Activated naive CD4-positive, alpha-beta T cell (primary cell): ENCODE measurements at places on chromosomes 11 and 22.

DNA sequence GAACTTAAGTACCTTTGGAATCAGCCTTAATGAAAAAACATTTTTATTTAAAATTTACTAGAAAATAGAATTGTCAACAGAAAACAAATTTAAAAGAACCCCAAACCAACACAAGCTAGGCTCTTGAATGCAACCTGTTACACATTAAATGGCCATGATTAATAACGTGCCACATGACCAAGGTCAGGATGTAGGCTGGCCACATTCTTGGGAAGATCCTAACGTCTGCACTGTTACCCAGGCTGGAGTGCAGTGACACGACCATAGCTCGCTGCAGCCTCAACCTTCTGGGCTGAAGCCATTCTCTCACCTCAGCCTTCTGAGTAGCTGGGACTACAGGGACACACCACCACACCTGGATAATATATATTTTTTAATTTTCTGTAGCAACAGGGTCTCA is 126.4 kb upstream of the APOA1 start:
- DNase-seq, result no peak

GRCh38 chr11:19398273-19398672 is 157.5 kb upstream of the E2F8 start:
- no peak for DNase-seq

- no peak for DNase-seq
These were observed 172.8 kb downstream of the KCNA4 start for GRCh38 chr11:29844031-29844430.

GRCh38 chr11:72753341-72754148 is 1.3 kb upstream of the ARAP1 start:
- no peak for DNase-seq

GRCh38 chr11:65440831-65441499 is 18.4 kb downstream of the NEAT1 start:
- DNase-seq, result no peak

- no peak for DNase-seq
These were observed 1.9 kb upstream of the SSH3 start for GRCh38 chr11:67301313-67301921.

DNA sequence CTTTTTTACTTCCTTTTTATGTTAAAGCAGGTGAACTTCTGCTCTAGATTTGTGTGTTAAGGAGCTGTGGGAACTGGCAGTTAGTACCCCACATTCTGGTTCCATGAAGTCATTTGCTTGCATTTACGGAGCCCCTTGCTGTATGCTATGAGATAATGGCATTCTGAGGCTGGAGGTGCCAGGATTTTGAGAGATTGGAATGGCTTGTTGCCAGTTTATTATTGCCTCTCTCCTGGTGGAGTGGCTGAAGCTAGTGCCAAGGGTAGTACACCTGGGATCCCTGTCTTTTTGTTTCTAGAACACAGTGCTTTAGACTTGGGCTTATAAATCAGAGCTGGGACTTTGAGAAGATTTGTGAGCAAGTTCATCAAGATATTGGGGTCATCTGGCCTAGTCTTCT is 73.8 kb downstream of the STIM1 start:
- DNase-seq, result no peak

DNA sequence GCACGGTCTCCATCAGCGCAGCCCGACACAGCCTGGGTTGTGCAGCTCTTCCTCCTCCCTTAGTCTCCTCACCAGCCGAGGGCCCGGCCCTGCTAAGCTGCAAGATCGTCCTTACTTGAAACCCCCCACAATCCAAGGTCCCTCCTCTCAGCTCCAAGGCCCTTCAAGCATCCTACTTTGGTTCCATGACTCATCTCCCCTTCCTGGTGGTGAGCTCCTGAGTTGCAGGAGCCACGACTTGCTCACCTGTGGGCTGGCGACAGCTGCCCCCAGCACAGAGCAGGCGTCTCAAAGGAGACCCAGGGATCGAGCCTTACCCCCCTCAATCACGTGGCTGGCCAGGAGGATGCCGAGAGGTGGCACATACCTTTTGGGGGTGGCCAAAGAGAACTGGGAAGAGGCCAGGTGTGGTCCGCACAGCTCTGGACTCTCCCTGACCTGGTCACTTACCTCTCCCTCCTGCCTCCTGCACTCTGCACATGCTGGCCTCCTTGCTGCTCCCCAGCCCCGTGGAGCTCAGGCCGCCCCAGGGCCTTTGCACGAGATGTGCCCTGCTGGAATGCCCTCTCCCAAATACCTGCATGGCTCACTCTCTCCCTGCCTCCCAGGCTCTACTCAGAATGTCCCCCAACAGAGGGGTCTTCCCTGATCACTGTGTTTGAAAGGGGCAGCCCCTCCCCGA is 35.2 kb upstream of the FADD start:
- no peak for DNase-seq

GRCh38 chr11:92852946-92853345 is 116.5 kb upstream of the MTNR1B start:
- no peak for DNase-seq

GRCh38 chr11:534396-535209 is 773 bp downstream of the HRAS start:
- DNase-seq, result no peak

DNA sequence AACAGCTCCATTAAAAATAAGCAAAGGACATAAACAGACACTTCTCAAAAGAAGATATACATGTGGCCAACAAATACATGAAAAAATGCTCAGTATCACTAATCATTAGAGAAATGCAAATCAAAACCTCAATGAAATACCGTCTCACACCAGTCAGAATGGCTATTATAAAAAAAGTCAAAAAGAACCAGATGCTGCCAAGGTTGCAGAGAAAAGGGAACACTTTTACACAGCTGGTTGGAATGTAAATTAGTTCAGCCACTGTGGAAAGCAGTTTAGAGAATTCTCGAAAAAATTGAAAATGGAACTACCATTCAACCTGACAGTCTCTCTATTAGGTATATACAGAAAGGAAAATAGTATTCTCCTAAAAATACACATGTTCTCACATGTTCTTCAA is 102.4 kb upstream of the FIBIN start:
- no peak for DNase-seq

DNA sequence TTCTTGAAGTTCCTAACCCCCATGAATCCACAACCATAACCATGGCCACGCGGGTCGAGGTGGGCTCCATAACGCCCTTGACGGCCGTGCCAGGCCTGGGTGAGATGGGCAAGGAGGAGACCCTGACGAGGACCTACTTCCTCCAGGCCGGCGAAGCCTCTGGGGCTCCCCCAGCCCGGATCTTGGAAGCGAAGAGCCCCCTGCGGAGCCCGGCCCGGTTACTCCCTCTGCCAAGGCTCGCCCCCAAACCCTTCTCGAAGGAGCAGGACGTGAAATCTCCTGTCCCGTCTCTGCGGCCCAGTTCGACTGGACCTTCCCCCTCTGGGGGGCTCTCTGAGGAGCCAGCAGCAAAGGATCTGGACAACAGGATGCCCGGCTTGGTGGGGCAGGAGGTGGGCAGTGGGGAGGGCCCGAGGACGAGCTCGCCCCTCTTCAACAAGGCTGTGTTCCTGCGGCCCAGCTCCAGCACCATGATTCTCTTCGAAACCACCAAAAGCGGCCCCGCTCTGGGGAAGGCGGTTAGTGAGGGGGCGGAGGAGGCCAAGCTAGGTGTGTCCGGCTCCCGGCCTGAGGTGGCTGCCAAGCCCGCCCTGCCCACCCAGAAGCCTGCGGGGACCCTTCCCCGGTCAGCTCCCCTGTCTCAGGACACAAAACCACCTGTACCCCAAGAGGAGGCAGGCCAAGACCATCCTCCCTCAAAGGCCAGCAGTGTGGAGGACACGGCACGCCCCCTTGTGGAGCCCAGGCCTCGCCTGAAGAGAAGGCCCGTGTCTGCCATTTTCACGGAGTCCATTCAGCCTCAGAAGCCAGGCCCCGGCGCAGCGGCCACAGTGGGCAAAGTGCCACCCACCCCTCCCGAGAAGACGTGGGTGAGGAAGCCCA is 75.7 kb downstream of the KIAA1671 start:
- DNase-seq, result no peak

- no peak for DNase-seq
These were observed 16.2 kb downstream of the PAAF1 start for GRCh38 chr11:73893041-73893440.

DNA sequence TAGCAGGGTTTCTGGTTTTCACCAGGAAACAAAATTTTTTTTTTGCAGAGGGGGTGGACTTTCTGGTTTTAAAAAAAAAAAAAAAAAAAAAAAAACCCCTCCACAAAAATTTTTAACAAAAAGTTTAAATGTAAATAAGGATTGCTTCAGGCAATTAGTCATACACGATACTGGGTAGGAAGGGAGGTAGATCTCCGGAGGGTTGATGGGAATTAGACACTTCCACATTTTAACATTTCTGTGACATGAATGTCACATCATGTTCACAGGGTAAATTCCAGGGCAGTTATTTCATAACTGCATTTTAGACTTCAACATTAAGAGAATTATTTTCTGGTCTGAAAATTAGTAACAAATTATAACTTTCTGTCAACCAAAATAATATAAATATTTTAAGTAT is 15.9 kb downstream of the NUP98 start:
- DNase-seq, result no peak

- no peak for DNase-seq
These were observed 9.8 kb upstream of the POU2AF1 start for GRCh38 chr11:111388842-111389241.

DNA sequence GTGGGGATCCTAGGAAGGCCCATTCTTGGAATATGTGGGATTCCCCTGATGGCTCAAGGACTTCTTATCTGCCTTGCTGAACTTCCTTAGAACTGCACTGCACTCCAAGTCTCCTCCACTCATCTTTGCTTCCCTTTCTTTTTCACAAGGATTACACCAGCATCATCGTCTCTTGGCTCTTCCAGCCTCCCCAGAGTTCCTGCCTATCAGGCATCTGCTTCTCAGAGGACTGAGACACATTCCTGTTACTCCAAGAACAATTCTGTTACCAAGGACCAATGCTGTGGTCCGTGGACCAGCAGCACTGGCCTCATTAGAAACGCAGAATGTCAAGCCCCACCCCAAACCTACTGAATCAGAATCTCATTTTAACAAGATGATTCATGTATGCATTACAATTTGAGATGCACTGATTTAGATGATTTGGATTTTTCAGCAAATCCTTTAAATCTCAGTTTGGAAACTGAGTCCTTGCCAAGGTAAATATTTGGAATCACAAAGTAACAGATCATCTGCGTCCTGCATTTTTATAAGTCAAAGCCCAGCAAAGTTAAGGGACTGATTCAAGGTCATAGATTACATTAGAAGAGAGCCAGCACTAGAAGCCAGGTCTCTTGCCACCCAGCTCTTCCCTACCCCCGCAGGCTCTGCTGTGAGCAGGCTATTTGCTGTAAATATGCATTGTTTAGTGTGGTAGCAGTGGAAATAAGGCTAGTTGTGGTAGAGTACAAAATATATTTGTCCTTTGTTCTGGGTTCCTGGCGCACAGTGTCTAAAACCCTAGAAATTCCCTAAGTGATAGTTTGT is 110.9 kb downstream of the SWAP70 start:
- DNase-seq, result no peak

DNA sequence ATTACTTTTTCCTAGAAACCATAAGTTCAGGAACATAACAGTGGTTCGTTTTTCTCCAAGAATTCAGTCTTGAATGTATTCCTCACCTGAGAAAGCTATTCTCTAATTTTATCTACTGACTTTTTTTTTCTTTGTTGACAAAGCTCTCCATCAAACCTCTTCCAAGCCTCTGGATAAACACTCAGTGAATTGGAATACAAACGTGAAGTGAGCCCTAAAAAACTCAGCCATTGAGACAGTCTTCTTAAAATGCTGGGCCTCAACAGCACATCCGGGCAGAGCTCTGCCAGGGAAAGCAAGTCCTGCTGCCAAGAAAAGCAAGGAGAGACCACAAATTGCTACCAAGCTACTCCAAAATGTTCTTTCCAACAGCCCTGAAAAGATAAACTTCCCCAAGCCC is 7.7 kb upstream of the SLC1A2 start:
- DNase-seq, result no peak

DNA sequence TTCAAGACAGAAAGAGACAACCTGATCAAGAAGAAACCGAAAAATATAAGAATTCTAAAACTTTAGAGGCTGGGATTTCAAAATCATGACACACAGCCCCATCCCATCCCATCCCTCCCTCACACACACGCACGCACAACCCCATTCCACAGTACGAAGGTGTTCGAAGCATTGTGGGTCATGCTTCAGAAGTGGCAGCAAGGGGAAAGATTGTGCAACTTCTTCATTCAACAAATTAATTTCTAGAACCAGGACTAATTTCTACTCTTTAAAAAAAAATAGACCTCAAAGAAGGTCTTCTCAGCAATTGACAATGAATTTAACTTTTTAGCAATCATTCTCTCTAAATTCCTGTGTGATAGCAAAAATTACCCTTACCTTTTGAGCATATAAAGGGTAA is 867 bp downstream of the SPA17 start:
- DNase-seq, result no peak

DNA sequence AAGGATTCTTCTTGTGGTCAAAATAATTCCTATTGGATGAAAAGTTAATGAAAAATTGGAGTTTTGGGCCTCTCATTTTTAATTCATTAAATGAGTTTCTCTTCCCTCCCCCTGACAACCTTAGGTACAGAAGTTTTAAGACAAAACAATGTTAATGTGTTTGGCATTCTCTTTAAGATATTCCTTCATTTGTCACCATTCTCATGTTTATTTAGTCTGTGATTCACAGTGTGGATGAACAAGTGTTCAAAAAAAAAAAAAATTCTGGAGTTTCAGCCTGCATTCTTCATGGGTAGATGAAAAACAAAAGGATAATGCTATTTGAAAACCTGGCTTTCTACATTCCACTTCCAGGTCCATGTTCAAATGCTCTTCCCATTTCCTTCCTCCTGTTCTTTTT is 172.6 kb upstream of the LUZP2 start:
- DNase-seq, result no peak

DNA sequence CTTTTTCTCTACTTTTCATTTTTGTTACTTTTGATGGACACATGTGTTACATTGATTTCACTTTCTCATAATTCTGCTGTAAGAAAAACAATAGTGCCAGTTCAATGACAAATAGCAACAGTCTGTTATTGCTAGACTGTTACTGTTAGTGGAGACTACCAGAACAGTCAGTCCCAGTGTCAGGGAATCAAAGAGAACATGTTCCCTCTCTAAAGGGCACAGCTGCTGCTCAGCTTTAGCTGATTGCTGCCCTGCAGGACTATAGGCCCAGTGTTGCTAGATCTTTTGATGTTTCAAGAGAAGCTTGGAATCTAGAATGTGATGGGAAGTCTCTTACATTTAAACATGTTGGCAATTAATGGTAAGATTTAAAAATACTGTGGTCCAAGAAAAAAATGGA is 3.4 kb downstream of the BIRC3 start:
- DNase-seq, result no peak

DNA sequence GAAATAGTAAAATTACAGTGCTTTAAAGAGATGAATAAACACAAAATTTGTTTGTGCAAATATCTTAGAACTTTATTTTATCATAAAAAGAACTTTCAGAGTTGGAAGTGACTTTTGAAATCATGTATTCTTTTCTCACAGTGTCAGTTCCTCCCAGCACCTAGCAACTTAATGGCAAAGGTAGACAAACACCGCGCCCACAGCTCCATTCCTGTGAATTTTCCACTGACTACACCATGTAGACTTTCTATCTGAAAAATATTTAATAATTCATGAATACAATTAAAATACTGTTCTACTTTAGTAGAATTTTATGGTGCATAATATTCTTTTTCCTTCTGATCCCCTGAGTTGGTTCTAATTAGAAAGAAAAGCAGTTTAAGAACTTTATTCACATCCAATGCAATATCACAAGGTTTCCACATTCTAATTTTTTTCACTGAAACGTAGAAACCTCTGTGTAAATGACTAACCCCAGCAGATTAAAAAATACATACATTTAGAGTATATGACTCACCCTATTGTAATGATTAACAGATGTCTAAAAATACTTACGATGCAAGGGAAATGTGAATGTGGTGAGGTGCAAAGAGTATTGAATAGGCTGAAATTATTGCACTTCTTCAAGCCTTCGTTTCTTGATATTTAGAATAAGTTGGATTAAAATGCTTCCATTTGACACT is 218.2 kb upstream of the CCDC179 start:
- no peak for DNase-seq
